ENCODE measurements at places on chromosomes 4 and X.

DNA sequence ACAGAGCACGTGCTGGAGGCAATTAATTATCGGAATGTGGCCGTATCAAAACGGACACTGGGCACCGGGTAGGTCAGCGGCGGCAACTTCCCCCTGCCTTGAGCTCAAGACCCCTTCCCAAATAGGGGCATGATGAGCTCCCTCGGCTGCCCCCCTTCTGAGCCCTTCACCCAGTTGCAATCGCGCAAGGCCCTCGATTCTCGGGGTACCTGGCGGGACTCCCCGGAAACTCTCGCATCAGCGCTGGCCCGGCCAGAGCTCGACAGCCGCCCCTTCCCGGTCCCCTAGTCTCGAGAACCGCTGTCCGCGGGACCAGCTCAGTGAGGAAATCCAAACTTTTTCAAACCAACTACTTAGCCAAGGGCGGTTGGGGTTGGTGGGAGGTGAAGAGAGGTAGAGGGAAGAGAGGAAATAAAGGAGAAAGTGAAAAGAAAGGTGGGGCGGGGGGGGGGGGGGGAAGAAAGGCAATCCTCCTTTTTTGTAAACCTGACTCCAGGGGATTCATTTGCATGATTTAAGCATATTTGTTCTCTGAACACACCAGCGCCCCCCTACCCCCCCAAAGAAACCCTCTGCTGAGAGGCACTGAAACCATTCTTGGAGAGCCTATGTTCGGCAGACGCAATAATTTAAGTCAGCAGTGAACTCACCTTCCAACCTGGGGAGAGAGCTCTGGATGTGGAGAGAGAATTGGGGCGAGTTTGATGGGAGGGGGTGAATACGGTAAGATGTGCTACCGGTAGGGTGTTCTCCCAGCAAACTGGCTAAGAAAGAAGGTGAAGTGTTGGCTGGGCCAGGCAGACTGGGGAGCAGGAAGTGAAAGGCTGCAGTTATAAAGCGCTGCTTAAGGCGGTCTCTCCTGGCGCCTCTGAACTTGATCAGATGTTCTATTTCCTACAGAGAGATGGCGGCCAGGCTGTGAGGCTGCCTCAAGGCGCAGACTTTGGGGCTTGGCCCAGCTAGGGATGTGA lies 2.0 kb upstream of the ZIC3 start:
- DNase-seq = no peak

GRCh38 chr4:140154572-140154891 lies 548 bp upstream of the MAML3 start:
- DNase-seq = no peak

DNA sequence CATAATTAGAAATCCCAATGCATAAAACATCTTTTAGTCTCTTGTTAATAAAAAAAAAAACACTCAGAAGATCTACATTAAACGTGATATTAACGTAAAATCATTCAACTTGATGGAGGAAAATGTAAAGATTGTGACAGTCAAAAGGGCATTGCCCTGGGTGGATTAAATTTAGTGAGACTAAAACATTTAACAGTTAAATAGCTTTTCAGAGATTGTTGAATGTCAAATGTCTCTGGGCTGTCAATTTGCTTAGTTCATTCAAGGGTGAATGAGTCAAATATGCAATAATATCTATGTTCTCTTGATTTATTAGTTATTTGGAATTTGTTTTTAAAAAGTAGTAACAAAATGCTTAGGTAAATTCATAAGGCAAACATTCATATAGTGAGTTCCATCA lies 836.6 kb upstream of the PCDH10 start:
- no peak for DNase-seq

- no peak for DNase-seq
Observed at GRCh38 chrX:42096265-42096920, 173.0 kb upstream of the CASK start.

- peak; percentile 14 for DNase-seq
Observed at GRCh38 chrX:97399400-97399799, 515.7 kb downstream of the RPA4 start.

GRCh38 chr4:178185517-178185916 lies 743.3 kb upstream of the AGA start:
- no peak for DNase-seq

GRCh38 chrX:18534949-18535348 lies 109.5 kb downstream of the CDKL5 start:
- no peak for DNase-seq

- peak; percentile 39 for DNase-seq
Observed at GRCh38 chr4:123976285-123976684, 579.7 kb downstream of the SPRY1 start.

DNA sequence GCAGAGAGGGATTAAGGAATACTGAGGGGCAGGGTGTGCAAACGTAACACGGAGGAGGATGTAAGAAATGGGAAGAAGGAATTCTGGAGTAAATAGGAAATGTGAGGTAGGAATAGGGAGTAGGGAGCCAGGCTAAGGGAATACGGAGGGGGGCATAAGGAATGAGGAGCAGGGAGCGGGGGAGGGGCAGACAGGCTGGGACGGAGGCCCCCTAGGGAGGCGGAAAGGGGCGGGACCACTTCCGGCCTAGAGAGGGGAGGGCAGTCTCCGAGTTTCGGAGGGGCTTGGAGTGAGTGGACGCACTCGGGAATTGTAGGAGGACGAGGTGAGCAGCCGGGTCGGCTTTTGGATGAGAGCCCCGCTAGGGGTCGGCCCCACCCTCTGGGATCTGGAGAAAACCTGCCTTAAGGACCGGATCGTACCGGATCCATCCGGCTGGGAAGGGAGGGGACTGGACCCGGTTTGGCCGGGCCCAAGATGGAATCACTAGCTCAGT lies 612 bp downstream of the MAGED2 start:
- peak; percentile 66 for DNase-seq

DNA sequence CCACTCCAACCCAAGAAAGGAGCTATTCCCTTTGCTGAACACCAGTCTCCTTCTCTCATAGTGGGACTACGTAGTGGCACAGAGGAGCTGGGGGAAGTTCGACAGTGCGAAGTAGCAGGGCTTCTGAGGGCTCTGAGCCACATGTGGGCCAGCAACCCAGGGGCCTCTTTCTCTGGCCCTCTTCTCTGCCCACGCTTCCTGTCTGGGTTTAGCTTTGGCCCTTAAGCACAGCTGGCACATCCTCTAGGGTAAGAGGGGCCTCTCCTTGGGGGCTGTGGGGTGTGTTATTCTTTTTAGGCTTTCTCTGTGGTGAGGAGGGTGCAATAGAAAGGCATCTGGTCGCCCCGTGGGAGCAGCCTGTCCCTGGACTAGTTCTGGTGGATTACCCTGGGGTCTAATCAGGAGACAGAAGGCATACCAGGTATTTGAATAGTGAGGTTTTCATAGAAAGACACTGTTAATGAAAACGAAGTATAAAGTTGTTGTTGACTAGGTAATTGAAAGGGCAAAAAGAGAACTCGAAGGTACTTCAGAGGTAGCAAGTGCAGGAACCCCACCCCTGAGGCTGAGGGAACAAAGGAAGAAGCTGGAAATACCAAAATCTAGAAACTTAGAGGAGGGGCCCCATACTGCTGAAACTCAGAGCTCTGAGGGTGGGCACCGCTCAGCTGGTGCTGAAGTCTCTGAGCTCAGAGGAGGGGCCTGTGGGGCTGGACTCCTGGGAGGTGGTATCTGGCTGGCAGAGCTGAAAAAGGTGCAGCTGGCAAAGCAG lies 151.9 kb upstream of the RPS6KA3 start:
- DNase-seq = no peak

GRCh38 chr4:57084360-57084759 lies 25.8 kb downstream of the IGFBP7 start:
- no peak for DNase-seq

DNA sequence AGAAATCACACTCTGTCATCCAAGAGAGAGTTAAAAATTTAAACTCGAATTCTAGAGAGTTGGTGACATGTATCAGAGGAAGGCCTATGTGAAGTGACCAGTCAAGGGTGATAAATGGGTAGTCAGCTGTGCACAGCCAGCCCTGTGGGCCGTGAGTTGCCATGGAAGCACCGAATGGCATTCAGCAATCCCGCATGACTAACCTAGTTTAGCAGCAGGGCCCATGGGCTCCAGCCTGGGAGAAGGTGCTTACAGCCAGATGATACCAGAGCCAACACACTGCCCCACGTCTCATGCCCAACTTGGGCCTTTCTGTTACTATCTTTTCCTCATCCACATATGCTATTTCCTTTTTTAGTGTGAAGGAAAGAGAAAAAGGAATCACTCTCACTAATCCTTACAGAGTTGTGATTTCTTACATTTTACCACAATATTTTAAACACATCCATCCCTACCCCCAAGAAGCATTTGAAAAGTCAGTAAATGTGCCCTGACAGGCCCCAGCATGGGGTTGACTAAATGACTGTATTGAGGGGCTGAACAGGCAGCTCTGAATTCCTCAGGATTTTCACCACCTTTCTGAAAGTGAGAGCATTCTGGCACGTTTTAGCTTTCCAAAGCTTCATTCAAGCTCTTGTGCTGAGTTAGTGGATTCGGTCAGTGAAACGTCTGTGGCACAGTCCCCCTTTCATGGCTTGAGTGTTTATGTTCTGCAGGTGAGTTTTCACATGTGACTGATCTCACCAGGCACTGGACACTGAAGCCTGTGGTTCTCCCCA lies 104.2 kb downstream of the AFF1 start:
- DNase-seq = peak; percentile 6

- DNase-seq = no peak
Observed at GRCh38 chr4:186598686-186599085, 43.3 kb upstream of the MTNR1A start.

DNA sequence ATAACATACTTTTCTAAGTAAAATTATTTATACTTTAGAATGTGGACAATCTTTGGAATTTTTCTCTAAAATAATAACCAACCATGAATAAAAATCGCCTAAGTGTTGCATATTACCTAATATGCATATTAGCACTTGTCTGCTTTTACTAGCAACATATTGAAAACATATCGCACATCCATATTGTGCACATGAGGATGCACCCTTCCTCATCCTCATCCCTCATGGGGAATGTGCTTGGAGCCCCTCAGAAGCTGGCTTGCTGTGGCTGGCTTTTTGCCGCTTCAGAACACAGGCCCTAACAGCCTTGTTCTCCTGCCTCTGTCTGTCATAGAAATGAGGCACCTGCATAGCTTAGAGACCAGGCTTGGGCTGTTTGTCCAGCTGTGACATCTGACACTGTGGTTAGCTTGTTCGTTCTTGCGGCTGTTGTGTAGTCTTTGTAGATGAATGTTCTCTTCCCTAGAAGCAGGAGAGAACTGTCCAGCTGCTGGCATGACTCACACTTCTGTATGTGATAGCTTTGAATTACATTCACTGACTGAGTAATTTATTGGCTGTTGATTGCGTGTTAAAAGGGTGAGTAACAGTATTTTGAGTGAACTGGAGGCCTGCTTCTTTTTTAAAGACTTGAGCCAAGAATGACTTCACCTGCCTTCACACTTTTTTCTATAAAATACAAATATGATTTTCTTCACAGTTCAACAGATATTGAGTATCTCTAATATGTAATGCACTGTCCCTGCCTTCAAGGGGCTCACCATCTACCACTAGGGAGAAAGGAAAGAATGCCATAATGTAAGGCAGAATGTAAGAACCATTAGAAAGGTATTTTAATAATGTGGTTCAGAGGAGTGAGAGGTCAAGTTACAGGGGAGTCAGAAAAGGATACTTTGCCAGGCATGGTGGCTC lies 81.9 kb downstream of the HMGB2 start:
- peak; percentile 56 for DNase-seq

DNA sequence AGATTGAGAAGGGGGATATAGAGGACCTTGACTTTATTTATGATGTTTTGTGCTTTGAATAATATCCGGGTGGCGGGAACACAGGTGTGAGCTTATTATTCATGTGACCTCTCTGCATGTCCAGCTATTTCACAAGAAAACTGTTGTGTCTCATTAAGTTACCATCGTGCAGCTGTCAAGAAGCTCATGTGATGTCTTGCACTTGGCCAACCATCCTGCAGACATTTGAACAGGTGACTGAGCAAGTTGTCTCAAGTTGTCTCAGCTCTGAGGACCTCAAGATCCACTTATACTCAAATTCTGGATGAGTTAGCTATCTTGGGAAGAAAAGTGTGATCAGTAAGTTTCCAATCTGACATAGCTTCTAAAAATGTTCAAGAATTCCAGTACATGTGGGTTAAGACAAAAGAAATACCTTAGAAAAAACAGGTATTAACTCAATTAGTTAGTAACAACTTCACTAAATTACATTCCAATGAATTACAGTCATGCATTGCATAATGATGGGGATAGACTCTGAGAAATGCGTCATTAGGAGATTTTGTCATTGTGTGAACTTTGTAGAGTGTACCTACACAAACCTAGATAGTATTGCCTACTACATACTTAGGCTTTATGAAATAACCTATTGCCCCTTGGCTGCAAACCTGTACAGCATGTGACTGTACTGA lies 462.2 kb downstream of the INPP4B start:
- DNase-seq = no peak

DNA sequence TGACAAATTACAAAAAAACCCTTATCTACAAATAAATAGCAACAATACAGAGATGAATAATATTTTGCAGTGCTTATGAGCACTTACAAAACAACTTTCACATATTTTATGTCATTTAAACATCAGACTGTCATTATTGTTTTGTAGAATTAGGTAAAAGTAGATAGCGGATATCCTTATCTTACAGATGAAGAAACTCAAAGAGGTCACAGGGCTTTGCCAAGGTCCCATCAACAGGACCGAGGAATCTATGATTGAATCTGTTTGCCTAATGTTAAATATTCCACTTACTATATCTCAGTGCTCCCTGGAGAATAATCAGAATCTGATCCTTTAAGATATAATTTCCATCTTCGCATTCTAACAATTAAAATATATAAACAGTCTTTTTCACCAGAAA lies 119.0 kb downstream of the GASK1B start:
- DNase-seq = no peak
